GM12865 (cell line): ENCODE measurements at places on chromosomes 6 and 20.
A peak's percentile ranks its signal among the peaks of the same experiment; 100 is the strongest.

DNA sequence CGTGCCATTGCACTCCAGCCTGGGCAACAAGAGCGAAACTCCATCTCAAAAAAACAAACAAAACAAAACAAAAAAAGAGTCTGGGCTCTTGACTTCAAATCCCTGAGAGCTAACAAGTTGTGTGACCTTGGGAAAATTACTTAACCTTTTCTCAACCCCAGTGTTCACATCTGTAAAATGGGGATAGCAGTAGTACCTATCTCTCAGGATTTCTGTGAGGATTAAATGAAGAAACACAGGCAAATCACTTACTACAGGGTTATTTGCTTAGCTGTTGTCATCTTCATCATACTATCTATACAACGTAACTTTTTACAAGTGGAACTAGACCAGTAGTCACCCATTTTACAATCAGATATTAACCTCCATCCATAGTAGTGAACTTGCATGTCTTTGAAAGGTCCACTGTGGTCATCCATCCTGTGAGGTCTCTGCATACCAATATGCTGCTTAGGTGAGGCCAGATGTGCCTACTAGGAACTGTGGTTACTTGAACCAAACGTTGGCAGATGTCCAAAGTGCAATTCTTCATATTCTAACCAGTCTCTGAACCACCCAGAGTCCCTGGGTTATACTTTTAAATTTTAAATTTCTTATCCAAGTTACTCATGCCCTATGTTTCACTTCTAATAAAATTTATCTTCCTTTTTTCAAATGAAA is 128.9 kb upstream of the BEND3 start:
- peak; percentile 4 for DNase-seq

GRCh38 chr20:46341074-46342009 is 33.0 kb upstream of the CDH22 start:
- no peak for DNase-seq

DNA sequence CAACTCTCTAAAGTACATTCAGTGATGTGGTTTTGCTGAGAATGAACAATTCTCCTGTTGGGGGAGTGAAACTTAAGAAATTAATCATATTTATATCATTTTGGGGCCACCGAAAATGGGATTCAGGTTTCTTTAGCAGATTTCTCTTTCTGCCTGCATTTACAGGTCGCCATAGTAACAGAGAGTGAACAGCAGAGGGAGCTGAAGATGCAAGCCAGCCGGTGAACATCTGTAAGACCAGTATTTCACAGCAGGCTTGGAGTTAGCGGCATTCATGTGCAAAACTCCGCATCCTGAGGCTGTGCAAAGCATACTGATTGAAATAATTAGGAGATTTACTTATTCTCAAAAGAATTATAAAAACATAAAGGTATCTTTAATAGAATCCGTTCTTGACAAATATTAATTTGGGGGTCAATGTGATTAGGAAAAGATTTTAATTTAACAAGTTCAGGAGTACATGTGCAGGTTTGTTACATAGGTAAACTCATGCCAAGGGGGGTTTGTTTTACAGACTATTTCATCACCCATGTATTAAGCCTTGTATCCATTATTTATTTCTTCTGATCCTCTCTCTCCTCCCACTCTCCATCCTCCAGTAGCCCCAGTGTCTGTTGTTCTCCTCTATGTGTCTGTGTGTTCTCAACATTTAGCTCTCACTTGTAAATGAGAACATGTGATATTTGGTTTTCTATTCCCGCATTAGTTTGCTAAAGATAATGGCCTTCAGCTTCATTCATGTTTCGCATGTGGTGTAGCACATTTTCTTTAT is 17.8 kb upstream of the HSF2 start:
- DNase-seq, result peak; percentile 78

DNA sequence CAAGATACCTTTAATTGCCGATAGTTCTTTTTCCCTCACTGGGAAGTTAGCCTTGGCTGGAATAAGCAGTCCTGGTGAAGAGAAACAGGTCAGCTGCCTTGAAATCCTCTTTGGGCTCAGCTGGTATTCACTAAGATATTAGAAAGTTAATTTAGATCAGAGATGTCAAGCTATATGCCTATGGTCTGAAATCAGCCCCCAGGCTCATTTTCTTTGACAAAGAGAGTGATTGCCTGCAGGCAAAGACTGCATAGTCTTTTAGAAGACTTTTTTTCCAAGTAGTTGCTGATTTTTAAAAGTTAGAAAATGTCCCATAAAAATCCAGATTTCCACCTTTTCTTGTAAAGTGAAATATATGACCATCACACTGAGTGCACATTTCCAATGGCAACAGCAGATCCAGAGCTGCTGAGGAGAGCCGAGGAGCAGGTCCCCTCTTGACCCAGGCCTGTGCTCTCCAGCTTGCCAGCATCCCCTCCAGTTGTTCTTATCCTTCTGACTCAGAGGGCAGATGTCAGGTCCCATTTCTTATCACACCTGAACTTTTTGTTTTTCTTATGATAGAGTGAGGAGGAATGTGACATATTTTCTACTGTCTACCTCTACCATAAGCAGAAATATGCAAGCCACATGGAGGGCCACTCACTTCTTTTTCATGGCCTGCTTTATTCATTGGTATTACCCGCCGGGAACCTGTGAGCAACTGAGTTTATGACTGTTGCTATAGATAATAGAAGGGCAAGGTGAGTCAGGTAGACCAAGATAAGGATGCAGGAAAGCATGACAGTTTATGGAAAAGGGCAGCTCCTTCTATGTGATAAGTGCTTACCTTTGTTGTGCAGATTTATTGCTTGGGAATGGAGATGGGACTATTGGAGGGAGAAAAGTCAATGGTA is 17.6 kb upstream of the L3MBTL3 start:
- DNase-seq, result no peak

DNA sequence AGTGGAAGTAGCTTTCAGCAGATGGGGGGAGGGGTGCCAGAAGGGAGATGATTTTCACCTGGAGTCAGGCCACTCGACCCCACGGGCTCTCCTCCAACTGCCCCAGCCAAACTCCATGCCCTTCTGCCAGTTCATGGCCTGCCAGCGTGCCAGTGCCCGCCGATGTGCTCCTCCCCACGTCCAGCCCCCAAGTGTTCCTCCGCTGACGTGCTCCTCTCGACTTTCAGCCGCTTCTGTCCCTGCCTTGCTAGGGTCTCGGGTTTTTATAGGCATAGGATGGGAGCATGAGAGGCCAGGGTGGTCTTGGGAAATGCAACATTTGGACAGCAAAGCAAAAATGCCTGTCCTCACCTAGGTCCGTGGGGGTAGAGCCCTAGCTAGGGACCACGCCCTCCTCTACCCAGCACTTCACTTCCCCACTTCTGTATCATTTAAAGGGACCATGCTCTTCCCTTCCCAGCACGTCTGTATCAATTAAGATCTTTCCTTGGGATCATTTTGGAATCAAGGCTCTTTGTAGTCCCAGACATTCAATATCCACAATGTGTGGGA is 54.4 kb downstream of the PRND start:
- no peak for DNase-seq

GRCh38 chr6:155186052-155186658 is 77.7 kb upstream of the CLDN20 start:
- peak; percentile 61 for DNase-seq

DNA sequence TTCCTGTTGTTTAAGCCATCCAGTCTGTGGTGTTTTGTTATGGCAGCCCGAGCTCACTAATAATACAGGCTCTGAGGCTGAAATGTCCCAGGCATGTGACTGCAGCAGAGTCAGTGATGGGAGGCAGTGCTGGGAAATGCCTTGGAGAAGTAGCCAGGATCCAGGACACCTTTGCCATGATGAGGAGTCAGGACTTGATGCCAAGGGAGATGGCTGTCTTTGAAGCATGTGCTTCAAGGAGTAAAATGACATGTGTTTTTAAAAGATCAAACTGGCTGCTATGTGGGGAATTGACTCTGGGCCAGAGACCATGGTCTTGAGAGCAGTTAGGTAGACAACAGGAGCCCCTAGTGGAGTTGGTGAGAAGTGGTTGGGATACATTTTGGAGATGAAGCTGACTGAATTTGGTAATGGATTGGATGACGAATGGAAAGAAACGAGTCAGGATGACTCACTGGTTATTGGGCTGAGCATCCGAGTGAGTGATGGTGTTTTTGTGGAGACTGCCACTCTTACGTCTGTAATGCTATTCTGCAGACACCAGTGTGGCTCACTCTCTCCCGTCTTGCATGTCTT is 322.2 kb downstream of the PLCB1 start:
- peak; percentile 49 for DNase-seq

- DNase-seq, result no peak
Observed at GRCh38 chr6:120405947-120406346, 928.3 kb downstream of the TBC1D32 start.

- DNase-seq, result no peak
Observed at GRCh38 chr6:447381-448165, 56.0 kb downstream of the IRF4 start.

GRCh38 chr6:96702626-96703025 is 134.7 kb downstream of the GPR63 start:
- no peak for DNase-seq

- DNase-seq, result peak; percentile 73
Observed at GRCh38 chr6:159174263-159174969, 5.2 kb downstream of the FNDC1 start.

DNA sequence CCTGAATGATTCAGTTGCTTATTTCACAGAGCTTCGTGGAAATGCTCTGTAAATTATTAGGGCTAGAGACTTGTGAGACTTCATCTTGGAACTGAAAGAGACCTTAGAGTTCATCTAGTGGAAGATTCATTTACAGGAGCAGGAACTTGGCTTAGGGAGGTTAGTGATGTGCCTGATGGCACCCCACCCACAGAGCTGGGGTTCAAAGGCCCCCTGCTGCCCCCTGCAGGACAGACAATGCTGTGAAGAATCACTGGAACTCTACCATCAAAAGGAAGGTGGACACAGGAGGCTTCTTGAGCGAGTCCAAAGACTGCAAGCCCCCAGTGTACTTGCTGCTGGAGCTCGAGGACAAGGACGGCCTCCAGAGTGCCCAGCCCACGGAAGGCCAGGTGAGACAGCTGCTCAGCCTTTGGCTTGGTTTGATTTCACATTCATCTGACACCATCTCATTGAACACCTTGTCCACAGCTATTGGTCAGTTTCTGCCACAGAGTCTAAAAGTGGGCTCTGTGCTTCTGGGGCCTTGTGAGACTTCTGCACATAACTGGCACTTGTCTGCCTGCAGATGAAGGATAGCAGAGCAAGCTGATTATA is 25.1 kb downstream of the MYBL2 start:
- DNase-seq, result peak; percentile 78

GRCh38 chr20:19815553-19815991 is 57.5 kb downstream of the RIN2 start:
- DNase-seq, result peak; percentile 36

GRCh38 chr6:16336056-16336818 is 97.8 kb downstream of the GMPR start:
- peak; percentile 22 for DNase-seq

DNA sequence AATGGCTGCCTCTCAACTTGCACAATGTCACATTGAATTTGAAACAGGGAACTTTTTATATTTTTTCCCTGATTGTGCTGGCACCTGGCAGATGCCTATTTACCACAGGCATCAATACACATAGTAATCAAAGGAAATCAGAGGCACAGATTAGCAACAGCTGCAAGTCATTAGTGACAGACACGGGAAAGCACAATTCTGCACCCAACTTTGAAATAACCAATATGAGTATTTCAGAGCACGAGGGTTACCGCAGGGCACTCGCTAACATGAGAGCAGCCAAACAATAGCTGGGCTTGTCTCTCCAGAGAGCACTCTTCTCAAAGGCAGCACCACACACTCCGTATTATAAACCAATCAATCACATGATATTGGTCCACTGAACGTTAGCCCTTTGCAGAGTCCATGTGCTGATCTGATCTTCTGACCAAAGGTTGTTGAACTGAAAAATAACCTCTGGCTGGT is 149.5 kb downstream of the RNF144B start:
- no peak for DNase-seq

GRCh38 chr20:39029364-39029763 is 67.2 kb downstream of the DHX35 start:
- DNase-seq, result no peak

GRCh38 chr6:137231895-137232294 is 12.7 kb upstream of the IFNGR1 start:
- DNase-seq, result no peak

DNA sequence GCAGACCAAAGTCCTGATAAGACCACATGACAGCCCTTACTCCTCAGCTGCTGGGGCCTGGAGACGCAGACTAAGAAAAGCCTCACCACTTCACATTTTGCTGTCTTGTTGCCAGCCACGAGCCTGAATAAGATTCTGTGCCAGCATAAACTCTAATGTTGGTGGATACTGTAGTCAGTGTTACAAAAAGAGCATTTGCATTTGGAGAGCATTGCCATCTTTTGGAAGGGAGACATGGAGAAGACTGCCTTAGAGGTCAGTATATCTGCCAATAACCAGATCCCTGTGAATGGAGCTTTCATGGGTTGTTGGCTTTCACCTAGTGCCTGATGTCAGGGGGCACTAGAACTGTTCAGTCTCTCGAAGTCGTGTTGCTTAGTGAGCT is 315.2 kb downstream of the ZFAND3 start:
- no peak for DNase-seq

DNA sequence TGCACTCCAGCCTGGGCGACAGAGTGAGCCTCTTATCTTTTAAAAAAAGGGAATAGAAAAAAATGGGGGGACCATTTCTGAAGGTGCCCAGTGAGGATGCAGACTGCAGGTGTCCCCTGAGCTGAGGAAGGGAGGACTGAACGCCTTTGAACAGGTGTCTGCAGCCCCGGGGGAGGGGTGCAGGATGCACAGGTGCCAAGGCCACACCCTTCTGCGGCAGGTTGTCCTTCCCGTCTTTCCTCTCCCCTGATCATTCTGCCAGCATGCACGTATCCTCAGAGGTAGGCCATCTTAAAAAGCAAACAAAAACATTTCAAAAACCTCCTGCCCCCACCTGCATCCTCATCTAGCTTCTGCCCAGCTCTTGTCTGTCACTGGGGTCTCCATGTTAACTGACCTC is 101.3 kb downstream of the MTHFD1L start:
- DNase-seq, result no peak

DNA sequence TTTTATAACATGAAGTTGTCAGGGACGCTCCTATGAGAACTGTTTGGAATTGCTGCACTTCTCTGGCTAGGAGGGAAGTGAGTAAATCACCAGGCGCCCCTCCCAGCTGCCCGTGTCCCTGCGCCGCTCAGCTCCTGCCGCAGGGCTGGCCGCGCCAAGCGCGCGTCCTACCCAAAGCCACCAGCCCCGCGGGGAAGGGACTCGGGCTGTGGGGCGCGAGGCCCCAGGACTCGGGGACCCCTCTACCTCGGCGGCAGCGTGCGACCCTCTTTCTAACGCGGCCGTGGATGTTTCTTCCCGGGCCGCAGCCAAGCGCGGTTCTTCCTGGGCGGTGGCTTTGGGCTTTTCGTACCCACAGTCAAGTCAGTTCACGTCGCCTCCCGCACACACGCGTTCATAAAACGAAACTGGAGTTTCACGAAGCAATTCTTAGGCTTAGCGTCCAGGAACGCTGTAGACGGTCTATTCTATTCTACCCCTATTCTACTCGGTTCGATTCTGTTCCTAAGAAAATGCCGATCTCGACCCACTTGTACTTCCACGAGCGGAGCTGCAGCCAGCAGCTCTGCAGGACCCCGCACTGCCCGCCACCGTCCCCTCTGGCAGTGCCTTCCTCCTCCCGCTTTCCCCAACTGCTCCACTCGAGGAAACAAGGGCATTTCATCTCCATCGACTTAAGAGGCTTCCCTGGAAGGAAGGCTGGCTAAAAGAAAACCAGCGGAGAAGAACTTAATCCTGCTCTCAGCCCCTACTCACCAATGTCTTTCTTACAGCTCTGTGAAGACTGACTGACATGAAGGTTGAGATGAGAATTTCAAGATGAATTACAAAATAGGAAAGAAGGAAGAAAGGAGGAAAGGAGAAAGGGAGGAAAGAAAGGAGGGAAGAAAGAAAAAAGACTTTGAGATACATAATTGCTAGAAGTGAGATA is 15.4 kb downstream of the FOXC1 start:
- no peak for DNase-seq
